ENCODE measurements at places on chromosomes 12 and 14.

GRCh38 chr12:67043771-67044170, 225.4 kb upstream of the CAND1 start:
- no peak for DNase-seq

DNA sequence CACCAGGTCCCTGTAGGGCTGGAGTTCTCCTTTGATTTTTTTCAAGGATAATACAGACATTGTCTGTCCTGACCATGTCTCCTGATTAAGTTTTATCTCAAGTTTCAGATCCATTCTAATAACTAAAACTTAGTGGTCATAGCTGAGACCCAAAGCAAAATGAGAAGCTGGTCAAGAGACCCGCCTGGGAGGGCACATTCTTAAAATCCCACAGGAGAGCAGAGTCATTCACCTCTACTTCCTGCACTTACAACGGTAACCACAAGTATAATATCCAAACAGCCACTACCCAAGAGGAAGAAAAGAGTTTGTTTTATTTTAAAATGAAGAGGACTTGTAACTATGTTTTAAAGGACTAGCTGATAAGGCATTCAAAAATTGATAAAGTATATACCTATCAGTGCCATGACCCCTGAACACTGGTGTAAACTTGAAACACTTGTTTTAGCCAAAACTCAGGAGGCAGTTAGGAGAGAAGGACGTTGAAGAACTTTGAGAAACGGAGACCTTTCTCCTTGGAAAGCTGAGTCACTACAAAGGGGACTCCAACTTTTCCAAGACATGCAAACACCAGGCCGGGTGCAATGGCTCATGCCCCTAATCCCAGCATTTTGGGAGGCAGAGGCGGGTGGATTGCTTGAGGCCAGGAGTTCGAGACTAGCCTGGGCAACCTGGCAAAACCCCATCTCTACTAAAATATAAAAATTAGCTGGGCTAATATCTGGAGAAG, 478.2 kb downstream of the GLT1D1 start:
- DNase-seq = no peak

DNA sequence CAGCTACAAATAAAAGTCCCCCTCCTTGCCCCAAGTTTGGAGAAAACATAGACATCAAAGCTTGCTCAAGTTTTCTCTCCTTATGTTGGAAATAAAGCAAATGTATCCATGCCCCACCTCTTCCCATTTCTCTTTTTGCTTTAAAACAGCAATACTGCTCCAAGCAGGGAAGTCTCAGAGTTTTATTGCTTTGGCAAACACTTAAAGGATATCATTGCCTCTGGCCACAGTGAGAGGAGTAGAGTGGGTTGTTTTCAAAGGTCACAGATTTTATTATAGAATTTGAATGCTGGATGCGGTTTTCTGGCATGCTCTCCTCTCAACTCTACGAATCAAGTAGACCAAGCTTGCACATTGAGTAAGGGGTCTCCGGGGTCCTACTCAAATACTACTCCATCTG, 149.7 kb downstream of the TTC7B start:
- no peak for DNase-seq

- DNase-seq = no peak
These were observed 53.5 kb downstream of the SLC38A6 start for GRCh38 chr14:61034416-61035120.

DNA sequence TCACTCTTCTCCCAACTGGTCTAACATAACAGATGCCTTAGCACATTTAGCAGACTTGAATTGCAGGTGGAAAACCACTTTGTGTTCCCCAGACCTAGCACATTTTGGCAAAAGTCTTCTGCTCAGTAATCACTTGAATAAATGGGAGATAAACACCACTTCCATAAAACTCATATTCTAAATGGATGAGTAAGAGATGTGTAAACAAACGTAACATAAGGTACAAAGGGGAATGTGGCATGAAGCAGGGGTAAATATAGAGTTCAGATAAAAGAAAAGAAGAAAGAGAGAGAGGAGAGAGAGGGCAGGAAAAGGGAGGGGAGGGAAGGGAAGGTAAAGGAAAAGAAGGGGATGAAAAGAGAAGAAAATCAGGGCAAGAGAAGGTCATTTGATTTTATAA, 17.0 kb upstream of the KERA start:
- no peak for DNase-seq

- no peak for DNase-seq
These were observed 393 bp upstream of the KLHL33 start for GRCh38 chr14:20436363-20436755.

- no peak for DNase-seq
These were observed 257.9 kb upstream of the TMEM132C start for GRCh38 chr12:128009108-128009507.

GRCh38 chr12:97452839-97453238, 9.8 kb upstream of the RMST start:
- no peak for DNase-seq

DNA sequence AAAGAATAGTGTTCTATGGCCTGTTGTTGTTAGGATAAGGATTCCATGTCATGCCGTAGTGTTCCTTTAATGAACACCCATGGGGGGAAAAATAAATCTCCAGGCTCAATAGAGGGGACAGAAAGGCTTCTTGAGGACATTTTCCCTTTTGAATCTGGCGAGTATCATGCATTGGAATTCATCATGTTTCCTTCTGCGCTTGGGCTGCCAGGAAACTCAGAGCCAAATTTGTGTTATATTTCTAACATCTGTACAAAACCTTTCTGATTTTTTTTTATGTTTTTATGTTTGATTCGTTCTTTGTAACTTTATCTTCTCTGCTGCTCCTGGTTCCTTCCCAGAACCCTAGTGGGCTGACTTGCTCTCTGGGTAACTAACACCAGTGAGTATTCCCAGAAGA, 1163.3 kb downstream of the VRK1 start:
- no peak for DNase-seq

GRCh38 chr14:51449681-51450080, 202.0 kb upstream of the FRMD6 start:
- DNase-seq = no peak

- DNase-seq = no peak
These were observed 41.7 kb upstream of the PTHLH start for GRCh38 chr12:28014196-28014595.

DNA sequence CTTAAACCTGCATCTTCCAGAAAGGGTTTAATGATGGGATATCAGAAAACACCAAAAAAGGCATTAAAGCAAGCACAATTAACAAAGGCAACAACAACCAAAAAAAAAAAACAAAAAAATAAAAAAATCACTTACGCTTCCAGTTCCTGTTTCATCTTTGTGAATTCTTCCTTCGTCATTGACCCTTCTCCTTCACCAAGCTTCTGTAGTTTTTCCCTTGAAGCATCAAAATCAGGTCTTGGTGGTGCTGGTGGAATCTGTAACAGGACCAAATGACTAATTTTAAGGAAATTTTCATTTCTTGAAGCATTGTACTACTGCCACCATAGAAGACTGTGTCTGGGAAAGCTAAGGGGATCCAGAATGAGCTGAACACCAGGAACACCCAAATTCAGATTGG, 24.5 kb downstream of the SNX6 start:
- DNase-seq = no peak

DNA sequence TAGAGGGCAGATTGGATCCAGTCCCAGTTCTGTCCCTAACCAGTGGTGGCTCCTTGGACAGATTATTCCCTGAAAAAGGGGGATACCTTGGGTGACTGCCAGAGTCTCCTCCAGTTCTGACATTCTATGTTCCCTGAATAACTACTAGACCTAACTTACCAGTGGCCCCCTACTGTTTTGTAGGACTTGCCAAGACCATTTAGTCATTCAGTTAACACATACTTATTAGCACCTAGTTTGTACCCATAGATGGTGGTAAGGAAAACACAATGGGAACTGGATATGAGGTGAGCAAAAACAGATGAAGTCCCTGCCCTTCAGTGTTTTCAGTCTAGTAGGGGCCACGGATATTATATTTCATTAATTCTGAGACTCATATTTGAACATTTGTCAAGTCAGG, 3.5 kb downstream of the PRPF40B start:
- DNase-seq = no peak

DNA sequence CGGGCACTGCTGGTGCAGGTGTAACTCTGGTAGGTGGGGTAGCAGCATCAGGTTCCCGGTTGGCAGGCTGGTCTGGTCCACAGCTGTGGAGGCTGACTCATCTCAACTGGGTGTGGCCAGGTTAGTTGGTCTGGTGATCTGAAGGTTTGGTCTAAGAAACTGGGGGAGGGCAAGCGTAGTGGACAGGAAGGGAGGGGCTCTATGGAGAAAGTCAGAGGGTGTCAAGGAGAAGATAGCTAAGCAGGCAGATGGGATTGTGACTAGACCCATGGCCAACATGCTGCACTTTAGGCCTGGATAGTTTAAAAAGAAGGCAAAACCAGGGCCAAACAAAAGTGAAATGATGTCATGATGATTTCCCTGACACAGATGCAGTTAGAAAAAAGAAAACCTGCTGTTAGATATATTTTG, 7.9 kb downstream of the TRIM9 start:
- no peak for DNase-seq

DNA sequence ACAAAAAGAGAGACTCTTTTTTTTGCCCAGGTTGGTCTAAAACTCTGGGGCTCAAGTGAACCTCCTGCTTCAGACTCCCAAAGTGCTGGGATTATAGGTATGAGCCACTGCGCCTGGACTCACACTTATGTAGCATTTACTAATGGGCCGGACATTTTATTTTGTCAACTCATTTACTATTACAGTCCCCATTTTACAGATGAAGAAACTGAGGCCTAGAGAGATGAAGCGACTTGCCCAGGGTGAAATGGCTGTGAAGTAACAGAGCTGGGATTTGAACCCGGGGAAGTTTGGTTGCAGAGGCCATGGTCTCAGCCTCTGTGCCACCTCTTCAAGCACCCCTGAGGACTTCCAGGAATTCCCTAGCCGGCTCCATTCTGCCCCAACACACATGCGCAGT, 9.4 kb downstream of the HPD start:
- DNase-seq = no peak

- no peak for DNase-seq
These were observed 171.7 kb downstream of the SLC41A2 start for GRCh38 chr12:104786352-104786751.

DNA sequence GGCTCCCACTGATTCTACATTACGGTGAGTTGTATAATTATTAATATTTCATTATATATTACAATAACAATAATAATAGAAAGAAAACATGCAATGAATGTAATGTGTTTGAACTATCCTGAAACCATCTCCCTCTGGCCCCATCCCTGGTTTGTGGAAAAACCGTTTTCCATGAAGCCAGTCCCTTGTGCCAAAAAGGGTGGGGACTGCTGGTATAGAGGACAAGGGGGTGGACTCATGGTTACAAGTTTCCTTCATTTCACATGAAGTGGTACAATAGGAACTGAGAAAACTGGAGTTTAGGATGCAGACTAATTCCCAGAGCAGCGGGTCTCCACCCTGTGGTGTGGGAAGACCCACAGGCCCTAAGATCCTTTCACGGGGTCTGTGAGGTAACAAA, 3.0 kb upstream of the C1RL start:
- DNase-seq = no peak

GRCh38 chr12:27347779-27348178, 15.1 kb downstream of the BMAL2 start:
- no peak for DNase-seq

All from right forelimb (tissue), 1 donor.